Left renal pelvis (tissue), 4 donors: ENCODE measurements at places on chromosomes 7 and 10.

- DNase-seq: no peak
Observed at GRCh38 chr7:139576179-139576973, 52.9 kb downstream of the CLEC2L start.

- no peak for DNase-seq
Observed at GRCh38 chr10:115066528-115066927, 26.6 kb upstream of the ATRNL1 start.

DNA sequence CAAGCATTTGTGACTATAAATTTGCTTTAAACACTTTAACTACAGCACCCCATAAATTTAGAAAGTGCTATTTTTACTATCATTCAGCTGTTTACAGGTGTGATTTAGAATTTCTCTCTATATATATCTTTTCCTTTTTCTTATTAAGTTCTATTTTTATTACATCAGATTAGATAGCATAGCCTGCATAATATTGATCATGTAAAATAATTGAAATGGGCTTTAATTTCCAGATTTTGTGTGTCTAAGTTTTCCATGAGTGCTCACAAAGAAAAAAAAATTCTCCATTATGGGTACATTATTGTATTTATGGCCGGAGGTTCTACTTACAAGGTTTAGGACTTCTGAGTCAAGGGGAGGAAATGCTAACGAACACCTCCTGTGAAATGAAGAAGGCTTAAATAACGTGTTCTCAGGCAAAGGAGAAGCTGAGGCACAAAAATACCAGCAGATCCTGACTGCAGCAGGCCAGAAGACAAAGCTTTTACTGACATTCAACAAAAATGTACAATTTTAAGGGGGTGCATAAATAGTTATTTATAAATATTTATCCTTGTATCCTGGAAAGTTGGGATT lies 114.2 kb downstream of the RNF133 start:
- DNase-seq: peak; percentile 5

DNA sequence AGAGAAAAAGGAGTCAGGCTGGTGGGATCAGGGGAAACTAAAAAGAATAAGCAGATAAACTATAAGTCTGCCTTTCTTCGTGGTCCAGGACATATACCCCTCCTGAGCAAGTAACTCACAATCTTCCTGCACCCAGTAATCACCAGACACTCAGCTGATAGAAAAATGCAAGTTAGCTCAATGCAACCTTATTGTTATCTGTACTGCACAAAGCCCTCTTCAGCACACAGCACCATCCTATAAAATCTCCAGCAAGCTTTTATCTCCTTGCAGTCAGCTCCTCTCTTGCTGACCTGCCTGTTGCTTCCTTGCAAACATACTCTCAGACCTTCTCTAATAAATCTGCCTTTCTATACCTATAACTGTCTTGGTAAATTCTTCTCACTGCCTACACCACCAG lies 6.7 kb downstream of the SLC37A3 start:
- DNase-seq: no peak

- DNase-seq: no peak
Observed at GRCh38 chr10:98252464-98252863, 15.5 kb downstream of the LOXL4 start.

GRCh38 chr10:13201132-13201531 lies 33.0 kb downstream of the UCMA start:
- DNase-seq: no peak

GRCh38 chr10:19778996-19779395 lies 37.2 kb upstream of the PLXDC2 start:
- no peak for DNase-seq

GRCh38 chr7:156017431-156017830 lies 205.2 kb upstream of the SHH start:
- DNase-seq: no peak

GRCh38 chr7:17058568-17058967 lies 176.8 kb upstream of the AGR3 start:
- DNase-seq: no peak
